EL (cell line): ENCODE measurements at places on chromosomes 12 and 14.

DNA sequence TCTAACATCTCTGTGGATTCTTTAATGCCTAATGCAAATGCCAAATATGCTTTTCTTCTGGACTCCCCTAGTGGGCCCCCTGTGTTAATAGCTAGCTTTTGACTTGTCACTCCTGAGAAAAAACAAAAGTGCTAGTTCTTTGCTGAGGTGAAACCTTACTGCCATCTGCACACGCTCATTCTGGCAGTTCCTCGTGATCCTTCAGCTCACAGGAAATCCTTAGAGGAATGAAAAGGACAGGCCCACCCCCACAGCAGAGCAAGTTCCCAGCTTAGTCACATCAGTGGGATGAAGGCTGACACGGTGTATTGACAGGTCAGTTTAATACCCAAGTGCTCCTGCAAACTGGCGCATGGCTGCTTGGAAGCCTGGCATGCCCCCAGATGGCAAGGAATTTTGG is 165.1 kb upstream of the ATP2B1 start:
- no peak for DNase-seq

- no peak for DNase-seq
Observed at GRCh38 chr12:1504895-1505311, 89.5 kb downstream of the FBXL14 start.

DNA sequence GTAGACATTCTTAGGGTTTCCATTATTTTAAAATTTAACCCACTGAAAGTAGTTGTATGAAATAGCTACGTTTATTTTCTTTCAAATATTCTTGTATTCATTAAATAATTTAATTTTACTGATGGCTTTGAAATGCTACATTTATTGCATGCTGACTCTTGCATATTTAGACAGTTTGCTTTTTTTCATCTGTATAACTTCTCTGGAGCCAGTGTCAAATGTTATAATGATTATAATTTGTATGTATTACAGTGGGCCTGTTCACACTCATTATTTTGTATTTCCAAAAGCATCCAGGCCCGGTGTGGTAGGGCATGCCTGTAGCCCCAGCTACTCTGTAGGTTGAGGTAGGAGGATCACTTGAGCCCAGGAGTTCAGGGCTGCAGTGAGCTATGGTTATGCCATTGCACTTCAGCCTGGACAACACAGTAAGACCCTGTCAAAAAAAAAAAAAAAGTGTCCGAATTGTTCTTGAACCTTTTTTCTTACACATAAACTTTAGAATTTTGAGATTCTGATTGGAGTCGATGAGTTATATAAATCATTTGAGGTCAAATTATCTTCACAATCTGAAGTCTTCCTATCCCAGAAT is 905 bp downstream of the ZNF84 start:
- DNase-seq = peak; percentile 2

DNA sequence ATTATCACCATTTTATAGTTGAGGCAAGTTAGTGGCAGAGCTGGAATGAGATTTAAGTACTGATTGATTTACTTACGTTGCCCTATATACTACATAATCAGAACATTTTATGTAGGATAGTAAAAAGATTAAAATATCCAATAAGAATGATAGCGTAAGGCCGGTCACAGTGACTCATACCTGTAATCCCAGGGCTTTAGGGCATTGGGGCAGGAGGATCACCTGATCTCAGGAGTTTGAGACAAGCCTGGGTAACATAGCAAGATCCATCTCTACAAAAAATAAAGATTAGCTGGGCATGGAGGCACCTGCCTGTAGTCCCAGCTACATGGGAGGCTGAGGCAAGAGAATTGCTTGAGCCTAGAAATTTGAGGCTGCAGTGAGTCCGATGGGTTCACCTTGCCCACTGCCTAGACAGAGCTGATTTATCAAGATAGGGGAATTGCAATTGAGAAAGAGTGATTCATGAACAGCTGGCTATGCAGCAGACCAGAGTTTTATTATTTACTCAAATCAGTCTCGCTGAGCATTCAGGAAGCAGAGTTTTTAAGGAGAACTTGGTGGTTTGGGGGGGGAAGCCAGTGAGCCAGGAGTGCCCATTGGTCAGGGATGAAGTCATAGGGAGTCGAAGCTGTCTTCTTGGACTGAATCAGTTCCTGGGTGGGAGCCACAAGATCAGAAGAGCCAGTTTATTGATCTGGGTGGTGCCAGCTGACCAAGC is 24.7 kb upstream of the SGPP1 start:
- DNase-seq = peak; percentile 83

DNA sequence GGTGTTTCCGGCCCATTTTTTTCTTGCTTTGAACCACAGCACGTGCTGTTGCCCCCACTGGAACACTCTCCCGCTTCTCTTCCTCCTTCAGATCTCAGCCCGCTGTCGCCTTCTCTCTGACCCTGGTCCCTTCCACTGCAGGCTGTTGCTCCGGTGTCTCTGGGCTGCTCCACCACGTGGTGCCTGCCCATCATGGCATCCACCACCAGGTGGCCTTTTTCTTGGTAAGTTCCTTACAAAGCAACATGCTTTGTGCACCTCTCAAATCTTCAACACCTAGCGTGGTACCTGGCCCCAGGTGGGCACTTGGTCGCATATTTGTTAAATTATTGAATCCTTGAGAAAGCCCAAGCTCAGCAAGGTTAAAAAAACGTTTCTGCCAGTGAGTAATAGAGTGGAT is 19.1 kb downstream of the TUNAR start:
- DNase-seq = peak; percentile 11

GRCh38 chr14:60184146-60184904 is 19.1 kb upstream of the DHRS7 start:
- DNase-seq = peak; percentile 66

DNA sequence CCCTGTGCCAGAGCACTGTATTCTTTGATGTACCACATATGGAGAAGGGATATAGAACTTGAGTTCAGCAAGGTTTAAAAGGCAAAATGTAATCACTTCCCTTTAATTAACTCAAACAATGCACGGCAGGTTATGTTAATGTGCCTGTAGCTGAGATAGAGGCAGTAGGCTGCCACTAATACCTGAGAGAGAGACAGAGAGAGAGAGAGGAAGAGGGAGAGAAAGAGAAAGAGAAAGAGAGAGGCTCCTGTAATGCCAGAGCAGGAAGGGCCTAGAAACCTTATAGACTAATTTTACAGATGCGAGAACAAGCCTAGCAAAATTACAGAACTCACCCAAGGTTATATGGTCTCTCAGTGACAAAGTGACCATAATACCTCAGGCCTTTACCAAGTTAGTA is 679.8 kb downstream of the NRXN3 start:
- no peak for DNase-seq

DNA sequence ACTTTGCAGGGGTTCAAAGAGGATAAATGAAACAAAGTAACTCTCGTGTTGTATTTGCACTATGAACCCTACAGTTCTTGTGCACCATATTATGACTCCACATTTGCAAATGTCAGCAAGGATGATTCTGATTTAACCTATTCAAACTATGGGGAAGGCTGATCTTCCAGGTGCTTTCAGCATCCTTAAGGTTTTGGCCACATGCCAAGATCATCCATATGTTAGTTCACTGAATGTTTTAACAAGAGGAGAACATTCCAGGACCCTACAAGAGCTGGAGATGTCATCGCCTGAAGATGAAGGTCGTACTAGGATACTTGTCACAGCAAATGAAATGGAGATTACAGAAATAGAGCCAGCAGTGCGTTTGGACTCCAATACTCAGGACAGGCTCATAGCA is 114.2 kb downstream of the DHRS2 start:
- no peak for DNase-seq

DNA sequence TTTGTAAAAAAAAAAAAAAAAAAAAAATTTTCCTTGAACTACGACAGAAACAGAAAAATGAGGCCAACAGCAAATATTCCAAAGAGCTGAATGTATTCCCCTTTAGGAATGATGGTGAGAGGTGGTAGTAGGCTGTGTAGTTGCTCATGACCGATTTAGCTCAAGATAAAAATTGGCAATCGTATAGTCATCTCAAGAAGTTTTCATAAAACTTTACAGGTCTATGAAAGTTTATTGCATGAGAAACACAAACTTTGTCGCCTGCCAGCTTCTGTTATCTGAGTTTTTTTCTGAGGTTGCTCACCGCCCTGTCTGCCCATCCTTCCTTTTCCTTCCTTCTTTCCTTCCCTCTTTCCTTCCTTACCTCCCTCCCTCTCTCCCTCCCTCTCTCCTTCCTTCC is 605.5 kb downstream of the BCL11B start:
- DNase-seq = no peak

DNA sequence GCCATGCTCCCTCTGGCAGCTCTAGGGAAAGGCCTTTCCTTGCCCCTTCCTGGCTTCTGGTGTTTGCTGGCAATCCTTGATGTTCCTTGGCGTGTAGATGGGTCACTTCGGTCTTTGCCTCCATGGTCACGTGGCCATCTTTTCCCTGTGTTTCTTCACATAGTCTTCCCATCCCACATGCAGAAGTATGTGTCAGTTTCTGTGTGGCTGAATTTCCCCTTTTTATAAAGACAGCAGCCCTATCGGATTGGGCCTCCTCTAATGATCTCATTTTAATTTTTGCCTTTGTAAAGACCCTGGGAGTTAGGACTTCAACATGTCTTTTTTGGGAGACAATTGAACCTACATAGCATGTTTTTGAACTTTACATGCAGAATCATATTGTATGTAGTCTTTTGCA is 107.2 kb upstream of the FGD4 start:
- DNase-seq = no peak

DNA sequence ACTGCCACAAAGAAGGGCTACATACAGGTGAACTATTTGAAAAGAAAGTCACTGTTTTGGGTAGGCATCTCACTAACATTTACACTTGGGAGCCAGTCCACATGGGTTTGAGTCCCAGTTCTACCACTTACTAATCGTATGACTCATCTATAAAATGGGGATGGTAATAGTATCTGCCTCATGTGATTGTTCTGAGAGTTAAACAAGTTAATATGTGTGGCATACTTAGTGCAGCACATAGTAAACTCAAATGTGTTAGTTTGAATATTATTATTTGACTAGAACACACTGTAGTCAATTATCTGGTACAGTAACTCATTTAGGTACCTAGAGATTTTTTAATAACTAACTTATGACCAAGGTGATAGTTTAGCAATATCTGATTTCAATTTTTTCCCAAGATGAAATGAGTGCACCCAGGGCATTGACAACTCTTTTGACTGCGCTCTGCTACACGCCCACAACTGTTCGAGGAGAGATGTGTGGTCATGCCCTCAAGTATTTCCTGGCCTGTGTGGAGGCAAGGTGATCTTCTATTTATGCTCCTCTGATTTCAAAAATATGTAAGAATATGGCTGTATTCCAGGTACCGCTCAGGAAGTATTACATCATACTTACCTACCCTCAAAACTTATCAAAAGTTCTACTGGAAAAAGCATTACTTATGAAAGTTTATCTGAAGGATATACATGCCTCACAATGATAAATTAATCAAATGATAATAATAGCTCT is 210.6 kb upstream of the EGLN3 start:
- no peak for DNase-seq

GRCh38 chr12:93550748-93551611 is 21.5 kb upstream of the SOCS2 start:
- DNase-seq = no peak

- DNase-seq = no peak
Observed at GRCh38 chr12:5148880-5149279, 105.2 kb downstream of the KCNA5 start.
